ENCODE measurements at places on chromosomes 11 and 22. TPM values are rescaled to one million over a fixed set of nuclear protein-coding genes. Genes with fewer than 3 reads are reported as not detected.

MEI1 gene
- total RNA-seq, result 59.3 TPM

RAB38 gene
- total RNA-seq, result not detected

DNA sequence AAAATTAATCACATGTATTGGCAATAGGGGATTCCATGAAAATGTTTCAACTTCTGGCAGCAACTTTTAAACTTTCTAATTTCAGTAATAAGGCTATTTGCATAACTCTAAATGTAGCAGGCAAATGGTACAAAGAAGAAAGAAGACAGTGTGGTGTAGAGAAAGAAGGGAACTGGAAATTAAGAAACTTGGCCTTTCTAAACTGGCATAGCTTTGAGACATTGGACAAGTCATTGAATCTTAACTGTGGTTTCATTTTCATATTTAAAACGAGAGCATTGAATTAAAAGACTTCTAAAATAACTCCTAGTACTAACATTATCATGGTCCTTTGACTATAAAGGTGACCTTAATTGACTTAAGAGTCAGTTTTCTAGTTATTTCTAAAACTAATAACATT is 125.0 kb downstream of the UVRAG start:
- no peak for DNase-seq

DNA sequence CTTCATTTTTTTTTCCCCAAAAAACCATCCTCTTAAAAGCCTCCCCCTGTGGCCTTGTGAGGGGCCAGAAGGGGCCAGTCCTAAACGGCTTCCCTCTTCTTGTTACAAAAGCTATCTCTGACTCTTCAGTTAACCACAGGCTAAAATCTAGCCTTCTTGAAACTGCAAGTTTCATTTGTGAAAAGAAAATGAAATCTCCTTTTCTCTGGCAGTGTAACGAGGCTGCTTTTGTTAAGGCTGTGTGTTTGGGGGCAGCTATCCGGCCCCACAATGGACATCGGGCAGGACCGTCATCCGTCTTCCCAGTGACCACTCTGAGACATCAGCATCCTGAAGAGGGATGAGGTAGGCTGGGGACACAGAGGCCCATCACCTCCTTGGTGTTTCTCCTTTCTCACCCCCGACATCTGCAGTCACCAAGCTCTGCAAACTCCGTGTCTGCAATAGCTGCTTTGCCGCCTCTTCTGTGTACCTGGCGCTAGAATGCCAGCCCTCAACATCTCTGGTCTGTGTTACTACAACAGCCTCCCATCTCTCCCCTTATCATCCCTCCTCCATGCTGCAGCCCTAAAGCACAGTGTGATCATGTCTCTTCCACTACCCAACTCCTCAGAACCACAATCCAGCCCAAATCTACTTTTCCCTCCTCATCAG is 94.0 kb downstream of the RCN1 start:
- no peak for DNase-seq

DNA sequence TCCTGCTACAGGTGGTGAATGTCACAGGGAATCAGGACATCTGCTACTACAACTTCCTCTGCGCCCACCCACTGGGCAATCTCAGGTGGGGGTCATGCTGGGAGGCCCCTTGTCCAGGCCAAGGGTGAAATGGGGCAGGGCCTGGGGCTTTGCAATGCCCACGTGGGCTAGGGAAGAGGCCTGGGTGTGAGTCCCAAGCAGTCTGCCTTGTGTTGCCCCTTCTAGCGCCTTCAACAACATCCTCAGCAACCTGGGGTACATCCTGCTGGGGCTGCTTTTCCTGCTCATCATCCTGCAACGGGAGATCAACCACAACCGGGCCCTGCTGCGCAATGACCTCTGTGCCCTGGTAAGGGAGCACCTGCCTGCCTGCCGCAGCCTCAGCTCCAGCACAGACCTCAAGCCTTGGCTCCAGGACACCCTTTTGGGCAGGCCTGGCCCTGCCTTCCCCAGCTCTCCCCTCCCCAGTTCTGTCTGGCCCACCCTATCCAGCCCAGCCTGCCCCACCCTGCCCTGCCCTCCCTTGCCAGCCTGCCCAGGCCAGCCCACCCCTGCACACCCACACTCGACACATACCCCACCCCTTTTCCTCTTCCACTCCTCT is 9.1 kb upstream of the TAGLN start:
- DNase-seq, result no peak

GRCh38 chr11:25928076-25928475 is 403.9 kb upstream of the ANO3 start:
- DNase-seq, result no peak

GRCh38 chr11:2428322-2428795 is 16.0 kb downstream of the TRPM5 start:
- DNase-seq, result peak; percentile 85

DNA sequence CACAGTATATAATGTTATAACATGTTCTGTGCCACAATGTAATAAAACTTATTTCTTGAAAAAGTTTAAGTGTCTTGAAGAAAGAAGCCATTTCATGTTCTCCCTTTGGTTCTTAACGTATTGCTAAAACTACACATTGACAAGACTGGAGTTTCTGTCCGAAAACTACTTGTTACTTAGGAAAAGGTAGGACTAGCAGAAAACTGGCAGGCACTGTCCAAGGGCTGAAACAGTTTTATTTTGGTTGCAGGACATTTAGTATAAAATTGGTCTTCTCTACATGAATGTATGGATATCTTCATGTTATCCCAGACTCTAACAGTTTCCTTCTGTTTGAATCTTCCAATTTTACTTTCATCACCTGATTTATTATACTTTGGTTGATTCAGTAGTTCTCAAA is 1027.1 kb downstream of the LRRC4C start:
- no peak for DNase-seq

GRCh38 chr11:57377107-57377506 is 3.8 kb downstream of the PRG3 start:
- DNase-seq, result no peak

- no peak for DNase-seq
Measured at GRCh38 chr11:39589391-39589790, 1870.1 kb downstream of the LRRC4C start.
